ENCODE measurements at places on chromosomes 5 and 9.
A peak's percentile ranks its signal among the peaks of the same experiment; 100 is the strongest.

- DNase-seq: no peak
Observed at GRCh38 chr5:123874600-123875201, 362.7 kb downstream of the CSNK1G3 start.

GRCh38 chr5:149007174-149007573, 55.7 kb downstream of the SH3TC2 start:
- DNase-seq: peak; percentile 63

- no peak for DNase-seq
Observed at GRCh38 chr9:93937193-93937592, 18.0 kb downstream of the BARX1 start.

DNA sequence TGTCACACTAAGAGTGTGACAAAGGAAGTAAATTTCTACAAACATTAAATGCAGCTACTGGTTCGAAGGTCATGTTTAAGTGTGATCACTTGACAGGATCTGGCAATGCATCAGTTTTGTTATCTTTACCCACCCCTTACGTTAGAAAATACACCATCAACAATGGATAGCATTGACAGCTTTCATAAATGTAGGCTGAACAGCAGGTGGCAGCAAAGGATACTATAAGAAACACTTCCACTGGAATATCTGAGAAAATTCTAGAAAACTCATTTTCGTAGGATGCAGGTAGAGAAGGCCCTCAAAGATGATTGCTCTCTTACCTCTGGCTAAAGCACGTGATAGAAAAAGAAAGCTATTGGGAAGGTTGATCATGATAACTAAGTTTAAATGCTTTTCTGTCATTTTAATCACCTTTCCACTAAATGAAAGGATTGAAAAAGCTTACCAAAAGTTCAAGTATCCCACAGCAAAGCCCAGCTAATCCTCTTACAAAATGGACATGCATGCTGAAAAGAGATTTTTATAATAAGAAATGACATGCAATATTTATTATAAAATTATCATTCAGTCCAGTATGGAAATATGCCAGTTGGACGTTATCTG, 292.5 kb downstream of the PARP8 start:
- DNase-seq: no peak

GRCh38 chr9:115264313-115264712, 146.4 kb upstream of the TNC start:
- DNase-seq: no peak

GRCh38 chr5:151155775-151156506, 1.6 kb downstream of the ANXA6 start:
- DNase-seq: no peak

DNA sequence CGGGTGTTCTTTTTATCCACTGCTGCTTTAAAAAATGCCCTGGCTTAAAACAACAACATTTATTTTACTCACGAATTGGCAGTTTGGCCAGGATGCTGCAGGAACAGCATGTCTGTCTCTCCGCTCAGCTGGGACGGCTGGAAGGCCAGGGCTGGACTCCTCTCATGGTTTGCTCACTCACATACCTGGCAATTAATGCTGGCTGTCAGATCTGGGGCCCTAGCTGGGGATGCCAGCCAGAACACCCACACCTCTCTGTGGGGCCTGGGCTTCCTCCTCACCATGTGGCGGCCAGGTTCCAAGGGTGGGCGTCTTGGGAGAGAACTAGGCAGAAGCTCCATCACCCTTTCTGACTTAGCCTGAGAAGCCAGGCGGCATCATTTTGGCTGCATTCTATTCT, 189.1 kb upstream of the IL12B start:
- DNase-seq: no peak

- no peak for DNase-seq
Observed at GRCh38 chr5:127718181-127718580, 15.0 kb downstream of the CCDC192 start.

DNA sequence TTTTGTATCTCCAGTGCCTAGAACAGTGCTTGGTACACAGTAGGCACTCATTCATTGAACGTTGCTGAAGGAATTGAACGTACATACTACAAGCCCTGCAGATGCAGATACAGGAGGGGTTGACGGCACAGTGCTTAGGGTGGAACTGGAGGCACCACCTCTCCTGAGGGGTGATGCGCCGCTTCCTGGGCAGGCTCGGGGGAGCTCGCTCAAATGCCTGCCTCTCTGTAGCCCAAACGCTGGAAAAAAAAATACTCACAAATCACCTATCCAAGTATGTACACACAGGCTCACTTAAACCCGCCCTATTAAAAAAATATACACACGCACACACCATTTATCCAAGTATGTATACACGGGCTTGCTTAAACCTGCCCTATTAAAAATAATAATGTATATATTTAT, 536 bp upstream of the COMMD10 start:
- DNase-seq: no peak

Data from AG09309 (cell line).